Right lung (tissue), 10 donors: ENCODE measurements at places on chromosomes 13 and 19.

DNA sequence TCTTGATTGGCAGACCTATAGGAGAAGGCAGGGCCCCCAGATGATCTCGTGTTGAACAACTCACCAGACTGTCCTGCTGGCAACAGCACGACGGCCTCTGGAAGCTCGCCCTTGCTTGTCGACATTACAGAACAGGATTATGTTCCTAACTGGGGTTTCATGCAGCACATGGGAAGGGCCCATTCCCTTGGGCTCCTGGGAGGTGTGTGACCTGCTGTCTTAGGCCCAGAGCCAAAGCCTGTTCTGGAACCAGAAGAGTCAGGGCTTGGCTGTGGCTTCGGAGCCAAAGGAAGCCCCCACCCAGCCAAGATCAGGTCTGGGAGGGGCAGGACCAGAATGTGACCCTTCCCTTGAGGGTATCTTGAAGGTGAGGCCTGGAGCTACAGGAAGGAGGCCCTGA lies 36.9 kb downstream of the RGCC start:
- no peak for DNase-seq

- peak; percentile 20 for DNase-seq
These were observed 190.0 kb downstream of the MZT1 start for GRCh38 chr13:72537395-72537780.

DNA sequence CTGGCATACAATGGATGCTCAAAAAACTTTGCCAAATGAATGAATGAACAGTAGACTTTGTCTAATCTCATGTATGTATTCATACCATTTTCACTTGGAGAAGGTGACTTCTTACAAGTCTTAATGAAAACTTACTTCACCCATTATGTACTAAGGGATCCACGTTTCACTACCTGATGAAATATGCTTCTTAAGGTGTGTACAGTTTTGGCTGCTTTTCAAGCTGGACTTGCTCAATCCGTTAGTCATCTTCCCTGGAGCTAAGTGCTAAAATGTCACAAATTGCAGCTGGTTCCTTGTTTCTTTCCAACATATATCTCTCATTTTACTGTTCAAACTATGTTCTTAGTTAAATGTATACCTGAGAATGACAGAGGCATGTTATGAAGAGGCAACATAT lies 4.2 kb upstream of the CCNA1 start:
- DNase-seq: no peak

DNA sequence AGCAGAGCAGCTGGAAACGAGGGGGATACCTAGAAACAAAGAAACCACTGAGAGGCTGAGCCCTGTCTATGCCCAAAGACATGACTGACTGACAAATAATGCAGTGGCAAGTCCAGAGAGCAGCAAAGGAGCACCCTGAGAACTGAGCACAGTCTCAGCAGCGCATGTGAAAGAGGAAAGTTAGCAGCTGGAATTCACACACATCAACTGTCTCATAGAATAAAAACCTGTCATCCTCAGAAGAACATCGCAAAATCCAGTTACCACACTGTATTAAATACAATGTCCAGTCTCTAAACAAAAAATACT lies 24.1 kb upstream of the DLEU7 start:
- no peak for DNase-seq

DNA sequence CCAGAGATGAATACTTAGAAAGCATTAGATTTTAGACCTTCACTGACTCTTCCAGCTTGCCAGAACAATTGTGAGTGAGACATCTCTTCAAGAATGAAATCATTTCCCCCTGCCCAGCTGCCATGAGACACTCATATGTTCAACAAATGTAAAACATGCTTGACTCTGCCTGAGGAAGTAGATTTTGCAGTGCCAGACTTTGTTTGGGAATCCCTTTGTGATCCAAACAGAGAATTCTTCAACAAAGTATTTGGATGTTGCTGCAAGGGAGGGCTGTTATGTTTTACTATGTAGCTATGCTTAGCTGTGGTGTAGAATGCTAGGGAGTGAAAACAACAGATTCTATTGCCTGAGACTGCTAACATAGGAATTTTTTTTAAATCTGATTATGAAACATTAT lies 416.4 kb downstream of the DCT start:
- no peak for DNase-seq

- DNase-seq: no peak
These were observed 109.0 kb downstream of the SLAIN1 start for GRCh38 chr13:77806518-77806917.

- DNase-seq: no peak
These were observed 7.2 kb upstream of the SERTM1 start for GRCh38 chr13:36666477-36667229.
